ENCODE measurements at places on chromosomes 1 and 21.

- DNase-seq: no peak
These were observed 1.2 kb downstream of the ZC3H12A start for GRCh38 chr1:37475380-37476086.

DNA sequence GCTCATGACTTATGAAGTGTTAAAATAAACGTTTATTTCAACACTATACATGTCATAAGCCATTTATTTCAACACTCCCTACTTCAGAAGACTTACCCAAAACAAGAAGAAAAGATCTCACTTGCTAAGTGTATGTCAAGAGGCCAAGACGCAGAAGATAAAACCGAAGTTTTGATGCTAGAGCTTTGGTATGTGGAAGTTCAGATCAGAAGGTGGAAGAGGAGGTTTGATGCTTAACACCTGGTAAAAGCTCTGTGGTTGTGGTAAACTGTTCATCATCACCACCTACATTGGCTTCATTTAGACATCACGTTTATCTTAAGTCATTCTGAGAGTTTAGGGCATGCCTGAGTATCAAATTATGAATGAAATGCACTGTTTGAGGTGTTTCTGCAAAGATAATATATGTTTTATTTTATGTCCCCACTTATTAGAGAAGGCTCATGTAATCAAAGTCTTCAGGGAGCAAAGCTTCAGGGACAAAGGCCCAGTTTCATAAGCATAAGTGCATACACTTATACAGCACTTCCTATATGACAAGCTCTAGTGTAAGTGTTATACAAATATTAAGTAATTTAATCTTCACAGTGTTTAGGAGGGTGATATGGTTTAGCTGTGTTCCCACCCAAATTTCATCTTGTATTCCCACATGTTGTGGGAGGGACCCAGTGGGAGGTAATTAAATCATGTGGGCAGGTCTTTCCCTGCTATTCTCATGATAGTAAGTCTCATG, 533.3 kb downstream of the PTBP2 start:
- no peak for DNase-seq

GRCh38 chr21:42616446-42616845, 37.0 kb upstream of the PDE9A start:
- no peak for DNase-seq

GRCh38 chr1:165914136-165914798, 86.9 kb downstream of the UCK2 start:
- peak; percentile 38 for DNase-seq

DNA sequence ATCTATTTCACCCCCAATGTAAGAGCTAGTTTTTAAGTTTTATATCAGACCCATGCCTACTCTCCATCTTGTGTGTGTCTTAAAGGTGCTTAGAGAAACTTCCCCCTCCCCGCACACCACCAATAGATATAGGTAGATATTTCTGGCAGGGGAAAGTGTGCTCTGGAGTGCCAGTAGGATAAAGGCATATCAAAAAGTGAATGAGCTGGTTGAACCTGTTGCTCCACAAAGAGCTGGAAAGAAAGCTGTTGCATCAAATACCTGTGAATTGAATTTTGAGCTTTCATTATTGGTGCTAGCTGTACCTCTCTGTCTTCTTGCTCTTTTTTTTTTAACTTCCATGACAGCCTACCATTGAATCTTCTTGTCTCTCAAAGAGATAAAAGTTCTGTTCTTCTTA, 32.8 kb downstream of the ARID1A start:
- no peak for DNase-seq

GRCh38 chr1:159508951-159509350, 26.9 kb downstream of the OR10J5 start:
- DNase-seq: no peak

DNA sequence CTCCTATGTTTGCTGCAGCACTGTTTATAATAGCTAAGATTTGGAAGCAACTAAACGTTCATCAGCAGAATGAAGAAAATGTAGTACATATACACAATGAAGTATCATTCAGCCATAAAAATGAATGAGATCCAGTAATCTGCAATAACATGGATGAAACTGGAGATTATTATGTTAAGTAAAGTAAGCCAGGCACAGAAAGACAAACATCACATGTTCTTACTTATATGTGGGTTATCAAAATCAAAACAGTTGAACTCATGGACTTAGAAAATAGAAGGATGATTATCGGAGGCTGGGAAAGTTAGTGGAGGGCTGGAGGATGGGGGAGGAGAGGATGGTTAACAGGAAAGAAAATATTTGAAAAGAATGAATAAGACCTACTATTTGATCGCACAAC, 1017.6 kb downstream of the KCNT2 start:
- no peak for DNase-seq

DNA sequence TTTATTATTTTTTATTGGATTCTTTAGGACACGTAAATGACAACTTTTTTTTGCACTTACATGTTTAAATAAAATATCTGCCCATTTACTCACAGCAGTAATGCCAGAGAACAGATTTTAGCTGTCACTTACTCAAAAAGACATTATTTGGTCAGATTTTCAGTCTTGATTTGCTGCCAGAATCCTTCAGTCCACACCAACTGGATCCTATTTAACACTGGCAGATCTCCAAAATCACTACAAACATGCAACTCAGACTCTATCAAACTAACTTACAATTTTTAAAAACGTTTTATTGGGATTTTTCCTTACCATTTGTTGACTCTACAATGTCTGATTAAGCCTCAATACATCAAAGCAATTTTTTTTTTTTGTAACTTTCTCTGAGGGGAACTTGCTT, 11.1 kb downstream of the ATP6V1G3 start:
- DNase-seq: no peak

DNA sequence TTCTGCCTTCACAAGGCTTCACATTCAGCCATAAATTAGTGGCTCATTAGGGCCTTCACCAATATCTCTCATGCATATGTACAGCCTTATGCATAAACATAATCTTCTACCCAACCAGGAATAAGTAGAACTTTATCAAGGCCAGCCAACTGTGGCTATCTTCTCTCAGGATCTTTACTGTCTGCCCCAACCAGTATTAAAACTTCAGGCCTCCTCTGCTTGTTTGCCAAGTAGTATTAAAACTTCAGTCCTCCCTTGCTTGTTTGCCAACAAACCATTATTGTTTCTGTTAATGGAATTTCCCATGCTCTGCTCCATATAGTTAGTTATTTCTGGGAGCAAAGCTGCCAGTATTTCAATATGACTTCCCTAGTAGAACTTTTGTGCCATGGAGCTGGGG, 80.1 kb downstream of the SLC5A9 start:
- DNase-seq: no peak

All from stimulated activated CD4-positive, alpha-beta T cell treated with anti-CD3 and anti-CD28 coated beads, Interleukin-4, amount 100 ng/mL, for 4 hours (primary cell).